ENCODE measurements at places on chromosomes 1 and 21. TPM values are rescaled to one million over a fixed set of nuclear protein-coding genes. Genes with fewer than 3 reads are reported as not detected.
A peak's percentile ranks its signal among the peaks of the same experiment; 100 is the strongest.

DNA sequence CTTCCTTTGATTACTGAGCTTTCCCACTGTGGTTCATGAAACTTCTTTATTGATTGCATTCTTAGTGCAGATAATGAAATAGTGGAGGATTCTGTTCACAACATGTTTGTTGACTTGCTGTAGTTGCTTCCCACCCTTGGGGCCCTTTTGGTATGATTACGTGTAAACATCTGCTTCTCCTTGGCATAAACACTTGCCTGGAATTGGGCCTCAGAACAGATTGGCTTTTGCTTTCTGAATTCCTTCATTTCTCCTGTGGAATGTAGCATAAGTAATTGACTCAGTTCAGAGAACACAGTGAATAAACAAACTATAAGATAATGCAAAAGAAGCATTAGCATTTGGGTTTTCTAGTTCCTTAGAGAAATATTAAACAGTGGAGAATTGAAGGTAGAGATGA lies 59.5 kb upstream of the LAMC2 start:
- H3K4me3 ChIP-seq, result no peak overlapping the region
- no peak overlapping the region for H3K27ac ChIP-seq

GRCh38 chr1:33338048-33338439 lies 17.1 kb upstream of the A3GALT2 start:
- no peak for DNase-seq
- peaks cover 78% of the 10 kb centered on the region for H3K4me1 ChIP-seq
- H3K36me3 ChIP-seq, result peaks cover 74% of the 10 kb centered on the region
- peak overlapping the region; percentile 85 for H3K27ac ChIP-seq
- H3K27me3 ChIP-seq, result no peaks in the 10 kb centered on the region

GRCh38 chr1:198939956-198940355 lies 301.1 kb downstream of the PTPRC start:
- no peak overlapping the region for H3K4me3 ChIP-seq
- H3K36me3 ChIP-seq, result no peaks in the 10 kb centered on the region
- no peaks in the 10 kb centered on the region for H3K27me3 ChIP-seq

- H3K36me3 ChIP-seq, result no peaks in the 10 kb centered on the region
- H3K4me1 ChIP-seq, result no peaks in the 10 kb centered on the region
- H3K4me3 ChIP-seq, result no peak overlapping the region
Measured at GRCh38 chr1:86950712-86951419, 36.4 kb downstream of the HS2ST1 start.

NMNAT2 gene
- total RNA-seq, result 4.7 TPM

GRCh38 chr1:19505693-19506457 lies 20.5 kb upstream of the CAPZB start:
- H3K27me3 ChIP-seq, result no peaks in the 10 kb centered on the region
- no peak overlapping the region for H3K27ac ChIP-seq
- no peaks in the 10 kb centered on the region for H3K36me3 ChIP-seq
- DNase-seq, result no peak
- H3K4me1 ChIP-seq, result no peaks in the 10 kb centered on the region

GRCh38 chr1:66231217-66231616 lies 302.7 kb upstream of the SGIP1 start:
- no peak overlapping the region for H3K4me3 ChIP-seq
- no peak overlapping the region for H3K27ac ChIP-seq
- H3K36me3 ChIP-seq, result no peaks in the 10 kb centered on the region
- DNase-seq, result peak; percentile 50
- H3K4me1 ChIP-seq, result peaks cover 6% of the 10 kb centered on the region

GRCh38 chr1:203273869-203274602 lies 31.3 kb upstream of the BTG2 start:
- no peak overlapping the region for H3K4me3 ChIP-seq
- no peaks in the 10 kb centered on the region for H3K27me3 ChIP-seq
- DNase-seq, result no peak
- peaks cover 10% of the 10 kb centered on the region for H3K4me1 ChIP-seq
- no peak overlapping the region for H3K27ac ChIP-seq
- no peaks in the 10 kb centered on the region for H3K36me3 ChIP-seq

C1orf185 gene
- total RNA-seq, result not detected

GRCh38 chr1:229114850-229115365 lies 156.0 kb upstream of the RAB4A start:
- H3K36me3 ChIP-seq, result peaks cover 4% of the 10 kb centered on the region
- H3K27me3 ChIP-seq, result no peaks in the 10 kb centered on the region
- no peak overlapping the region for H3K4me3 ChIP-seq
- H3K4me1 ChIP-seq, result peaks cover 26% of the 10 kb centered on the region
- DNase-seq, result no peak

RHD gene
- not detected for total RNA-seq

DNA sequence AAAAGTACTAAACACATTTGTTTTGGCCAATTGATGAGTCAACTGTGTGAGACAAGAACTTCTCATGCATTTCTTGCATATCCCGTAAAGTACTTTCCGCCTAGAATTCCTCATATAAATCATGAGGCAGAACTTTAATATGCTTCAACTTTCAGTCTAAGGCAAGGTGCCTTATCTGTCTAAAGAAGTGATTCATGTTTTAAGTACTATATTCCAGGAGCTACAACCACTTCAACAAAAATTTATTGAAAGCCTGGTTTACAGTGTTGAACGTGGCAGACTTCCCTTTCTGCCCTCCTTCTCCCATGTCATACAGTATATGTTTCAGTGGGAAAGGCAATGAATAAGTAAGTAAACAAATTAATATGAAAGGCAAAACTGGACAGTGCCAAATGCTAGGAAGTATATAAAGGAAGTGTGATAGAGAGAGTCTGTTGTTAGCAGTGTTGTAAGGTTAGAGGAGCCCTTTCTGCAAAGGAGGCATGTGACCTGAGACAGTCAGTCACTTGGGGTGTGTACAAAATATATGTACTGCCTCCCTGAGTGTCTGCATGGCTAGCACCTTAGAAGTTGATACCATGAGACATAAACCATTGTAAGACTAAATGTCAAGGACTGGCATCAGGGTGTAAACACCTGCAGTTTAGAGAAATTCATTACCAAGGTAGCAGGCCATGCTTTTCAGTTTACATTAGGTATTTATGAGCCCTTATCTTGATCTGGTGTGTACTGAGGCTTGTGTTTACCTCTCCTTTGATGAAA lies 362.2 kb downstream of the SRGAP2C start:
- peak overlapping the region; percentile 3 for H3K27ac ChIP-seq
- H3K36me3 ChIP-seq, result no peaks in the 10 kb centered on the region
- peaks cover 19% of the 10 kb centered on the region for H3K4me1 ChIP-seq
- H3K4me3 ChIP-seq, result no peak overlapping the region
- no peak for DNase-seq

- no peaks in the 10 kb centered on the region for H3K36me3 ChIP-seq
- H3K4me1 ChIP-seq, result peaks cover 6% of the 10 kb centered on the region
- H3K27ac ChIP-seq, result no peak overlapping the region
Measured at GRCh38 chr1:233514946-233515391, 98.9 kb upstream of the KCNK1 start.

ADGRL4 gene
- total RNA-seq, result 0.21 TPM

GRCh38 chr1:216422821-216423520 lies at the start of gene USH2A:
Gene USH2A (minus strand): TSS chr1:216423448. CDS start chr1:216422336, 1,112 bp downstream.
- no peaks in the 10 kb centered on the region for H3K36me3 ChIP-seq
- no peak within 1 kb of the TSS for H3K27ac ChIP-seq
- H3K4me3 ChIP-seq, result no peak within 1 kb of the TSS
- peaks cover 99% of the 10 kb centered on the region for H3K27me3 ChIP-seq
- H3K4me1 ChIP-seq, result no peaks in the 10 kb centered on the region

XPR1 gene
- 39.7 TPM for total RNA-seq

- DNase-seq, result no peak
- H3K36me3 ChIP-seq, result no peaks in the 10 kb centered on the region
- H3K4me1 ChIP-seq, result peaks cover 13% of the 10 kb centered on the region
- H3K27ac ChIP-seq, result no peak overlapping the region
Measured at GRCh38 chr1:113303267-113303666, 87.0 kb upstream of the MAGI3 start.

DNA sequence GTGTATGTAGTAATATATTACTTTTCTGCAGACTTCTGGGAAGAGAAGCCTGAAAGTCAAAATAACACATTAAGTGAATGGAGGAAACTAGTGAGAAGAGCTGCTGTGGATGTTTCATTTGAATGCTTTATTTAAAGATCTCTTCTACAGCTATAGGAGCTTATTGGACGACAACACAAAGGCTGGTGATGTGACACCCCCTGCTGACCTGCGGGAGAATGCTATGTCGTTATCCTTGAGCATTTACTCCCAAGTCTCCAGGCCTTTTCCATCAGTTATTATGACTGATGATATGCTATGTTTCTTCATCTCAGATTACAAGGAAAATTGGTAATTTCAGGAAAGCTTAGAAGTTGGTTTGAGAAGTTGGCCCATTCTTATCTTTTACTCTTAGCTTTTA lies 22.3 kb upstream of the PLA2G4A start:
- peak; percentile 58 for DNase-seq
- H3K4me3 ChIP-seq, result no peak overlapping the region
- H3K36me3 ChIP-seq, result no peaks in the 10 kb centered on the region
- H3K27me3 ChIP-seq, result no peaks in the 10 kb centered on the region

GRCh38 chr1:90048043-90048442 lies 53.1 kb downstream of the ZNF326 start:
- DNase-seq, result no peak
- H3K4me3 ChIP-seq, result no peak overlapping the region
- peaks cover 16% of the 10 kb centered on the region for H3K27me3 ChIP-seq
- H3K4me1 ChIP-seq, result no peaks in the 10 kb centered on the region

- H3K27ac ChIP-seq, result peak overlapping the region; percentile 85
- H3K4me3 ChIP-seq, result no peak overlapping the region
- H3K4me1 ChIP-seq, result peaks cover 23% of the 10 kb centered on the region
- peak; percentile 10 for DNase-seq
- no peaks in the 10 kb centered on the region for H3K36me3 ChIP-seq
- H3K27me3 ChIP-seq, result no peaks in the 10 kb centered on the region
Measured at GRCh38 chr1:19011845-19012231, 55.4 kb upstream of the IFFO2 start.
